ENCODE measurements at places on chromosomes 6 and 20.
A peak's percentile ranks its signal among the peaks of the same experiment; 100 is the strongest.

GRCh38 chr6:22613051-22613450, 43.7 kb downstream of the HDGFL1 start:
- DNase-seq, result no peak

DNA sequence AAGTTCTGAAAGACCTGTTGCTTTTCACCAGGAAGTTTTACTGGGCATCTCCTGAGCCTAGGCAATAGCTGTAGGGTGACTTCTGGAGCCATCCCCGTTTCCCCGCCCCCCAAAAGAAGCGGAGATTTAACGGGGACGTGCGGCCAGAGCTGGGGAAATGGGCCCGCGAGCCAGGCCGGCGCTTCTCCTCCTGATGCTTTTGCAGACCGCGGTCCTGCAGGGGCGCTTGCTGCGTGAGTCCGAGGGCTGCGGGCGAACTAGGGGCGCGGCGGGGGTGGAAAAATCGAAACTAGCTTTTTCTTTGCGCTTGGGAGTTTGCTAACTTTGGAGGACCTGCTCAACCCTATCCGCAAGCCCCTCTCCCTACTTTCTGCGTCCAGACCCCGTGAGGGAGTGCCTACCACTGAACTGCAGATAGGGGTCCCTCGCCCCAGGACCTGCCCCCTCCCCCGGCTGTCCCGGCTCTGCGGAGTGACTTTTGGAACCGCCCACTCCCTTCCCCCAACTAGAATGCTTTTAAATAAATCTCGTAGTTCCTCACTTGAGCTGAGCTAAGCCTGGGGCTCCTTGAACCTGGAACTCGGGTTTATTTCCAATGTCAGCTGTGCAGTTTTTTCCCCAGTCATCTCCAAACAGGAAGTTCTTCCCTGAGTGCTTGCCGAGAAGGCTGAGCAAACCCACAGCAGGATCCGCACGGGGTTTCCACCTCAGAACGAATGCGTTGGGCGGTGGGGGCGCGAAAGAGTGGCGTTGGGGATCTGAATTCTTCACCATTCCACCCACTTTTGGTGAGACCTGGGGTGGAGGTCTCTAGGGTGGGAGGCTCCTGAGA, at the start of gene HFE:
HFE (plus strand) TSS at position 146 of the 832 bp plus-strand sequence; CDS start at position 158, 12 bp downstream.
- DNase-seq, result no peak

GRCh38 chr6:14211562-14211942, 94.0 kb downstream of the CD83 start:
- DNase-seq, result peak; percentile 39

- DNase-seq, result no peak
Observed at GRCh38 chr6:108914235-108915022, 66.2 kb downstream of the ARMC2 start.

GRCh38 chr6:55694148-55694547, 115.2 kb upstream of the HMGCLL1 start:
- peak; percentile 19 for DNase-seq

- DNase-seq, result no peak
Observed at GRCh38 chr6:107729098-107729497, 95.0 kb downstream of the SCML4 start.

- DNase-seq, result no peak
Observed at GRCh38 chr20:59040667-59041066, 1.9 kb downstream of the PRELID3B start.

DNA sequence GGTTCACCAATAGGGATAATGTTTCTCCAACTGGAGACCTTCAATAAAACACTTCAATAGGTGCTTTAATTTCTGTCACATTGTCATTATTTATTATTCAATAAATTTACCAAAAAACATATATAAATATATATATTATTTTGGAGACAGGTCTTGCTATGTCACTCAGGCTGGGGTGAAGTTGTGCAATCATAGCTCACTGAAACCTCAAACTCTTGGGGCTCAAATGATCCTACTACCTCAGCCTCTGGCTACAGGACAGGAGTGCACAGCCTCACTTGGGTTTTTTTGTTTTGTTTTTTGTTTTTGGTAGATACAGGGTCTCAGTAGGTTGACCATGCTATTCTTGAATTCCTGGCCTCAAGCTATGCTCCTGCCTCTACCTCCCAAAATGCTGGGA, 9.9 kb downstream of the SMLR1 start:
- DNase-seq, result no peak
